Activated T-cell treated with anti-CD3 and anti-CD28 coated beads for 1 hour (primary cell): ENCODE measurements at places on chromosomes 16 and 17.
A peak's percentile ranks its signal among the peaks of the same experiment; 100 is the strongest.

DNA sequence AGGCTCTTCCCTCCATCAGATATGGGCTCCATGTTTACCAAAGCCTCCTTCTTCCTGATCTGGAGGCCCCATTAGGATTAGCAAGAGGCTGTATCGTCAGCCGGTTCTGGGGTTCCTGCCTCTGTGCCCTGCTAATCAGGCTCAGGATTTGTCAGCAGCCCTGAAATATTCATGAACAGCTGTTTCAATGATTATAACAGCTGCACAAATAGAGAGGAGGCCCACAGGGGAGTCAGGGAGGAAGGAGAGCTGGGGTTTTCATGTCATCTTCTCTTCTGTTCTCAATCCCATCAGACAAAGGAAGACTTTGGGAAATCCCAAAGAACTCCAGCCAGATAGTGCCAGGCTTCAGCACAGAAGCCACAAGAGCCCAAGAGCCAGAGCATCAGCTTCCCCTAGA, 72.3 kb upstream of the MMP2 start:
- no peak for DNase-seq

GRCh38 chr16:89112377-89113151, 18.9 kb downstream of the ACSF3 start:
- no peak for DNase-seq

DNA sequence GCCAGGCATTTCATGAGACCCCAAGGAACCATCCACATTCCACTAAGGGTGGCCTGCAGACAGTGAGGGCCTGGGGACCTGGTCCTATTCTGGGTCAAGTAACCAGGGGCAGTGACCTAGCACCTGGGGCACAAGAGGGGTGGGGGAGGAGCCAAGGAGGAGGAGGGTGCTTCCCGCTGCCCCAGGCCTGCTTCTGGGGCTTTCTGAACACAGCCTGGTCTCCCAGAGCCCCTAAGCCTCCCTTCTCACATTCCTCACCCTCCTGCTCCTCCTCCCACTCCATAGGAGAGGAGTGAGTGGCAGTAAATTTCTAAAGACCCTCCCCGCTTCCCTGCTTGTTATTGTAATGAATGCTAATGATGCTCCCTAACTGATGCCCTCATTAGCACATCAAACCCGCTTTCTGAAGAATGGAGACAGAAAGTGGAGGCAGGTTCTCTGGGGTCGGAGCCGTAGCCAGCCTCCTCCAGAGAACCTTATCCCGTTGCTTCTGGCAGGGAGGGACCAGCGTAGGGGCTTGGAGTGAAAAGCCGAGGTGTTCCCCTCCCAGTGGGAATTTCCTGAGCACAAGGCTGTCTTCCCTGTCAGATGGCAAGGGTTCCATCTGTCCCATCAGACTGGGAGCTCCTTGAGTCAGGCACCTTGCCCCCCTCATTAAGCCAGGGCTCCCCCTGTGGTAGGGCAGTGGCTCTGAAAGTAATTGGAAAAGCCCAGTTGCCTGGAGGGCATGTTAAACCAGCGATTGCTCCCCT, 3.7 kb upstream of the SRCIN1 start:
- no peak for DNase-seq

- no peak for DNase-seq
Measured at GRCh38 chr17:57962279-57963148, 7.3 kb upstream of the CUEDC1 start.

GRCh38 chr17:82887255-82888164, 47.7 kb upstream of the ZNF750 start:
- DNase-seq = no peak

DNA sequence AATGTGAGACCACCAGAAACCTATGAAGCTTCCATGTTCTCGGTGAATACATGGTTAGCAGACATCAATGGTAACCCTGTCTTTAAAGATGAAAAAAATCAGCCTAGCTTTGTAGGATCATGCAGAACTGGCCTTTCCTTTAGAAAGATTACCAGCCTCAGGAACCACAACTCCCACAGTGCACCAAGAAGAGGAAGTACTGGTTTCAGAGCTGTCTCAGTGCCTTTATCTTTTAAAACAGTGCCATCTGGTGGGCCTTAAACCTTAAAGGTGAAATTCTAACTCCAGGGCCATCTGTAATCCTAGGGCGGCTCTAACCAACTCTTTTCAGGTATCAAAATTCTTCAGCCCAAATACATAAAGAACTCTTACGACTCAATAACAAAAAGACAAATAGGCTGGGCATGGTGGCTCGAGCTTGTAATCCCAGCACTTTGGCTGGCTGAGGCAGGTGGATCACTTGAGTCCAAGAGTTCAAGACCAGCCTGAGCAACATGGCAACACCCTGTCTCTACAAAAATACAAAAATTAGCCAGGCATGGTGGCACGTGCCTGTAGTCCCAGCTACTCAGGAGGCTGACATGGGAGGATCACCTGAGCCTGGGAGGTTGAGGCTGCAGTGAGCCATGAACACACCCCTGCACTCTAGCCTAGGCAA, 5.4 kb downstream of the ATPAF2 start:
- DNase-seq = peak; percentile 18

DNA sequence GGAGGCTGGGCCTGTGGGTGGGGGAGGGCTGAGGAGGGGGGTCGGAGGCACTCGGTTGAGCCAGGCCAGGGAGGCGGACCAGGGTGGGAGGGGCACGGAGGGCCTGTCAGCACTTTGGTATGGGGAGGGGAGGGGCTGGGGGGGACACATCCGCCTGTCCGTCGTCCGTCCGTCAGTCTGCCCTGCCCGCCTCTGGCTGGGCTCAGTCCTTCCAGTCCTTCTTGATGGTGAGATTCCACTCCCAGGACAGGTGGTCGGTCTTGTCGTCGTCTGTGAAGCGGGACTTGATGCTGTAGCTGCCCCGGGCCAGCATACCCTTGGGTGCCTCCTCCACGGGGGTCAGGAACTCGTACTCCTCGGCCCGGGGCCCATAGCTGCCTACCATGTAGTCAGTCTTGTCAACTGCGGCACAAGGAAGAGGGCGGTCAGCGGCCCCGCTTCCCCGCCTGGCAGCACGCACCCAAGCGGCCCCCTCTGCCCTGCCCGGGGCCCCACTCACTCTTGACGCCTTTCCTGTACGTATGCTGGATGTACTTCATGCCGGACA, 2.4 kb downstream of the ARHGDIA start:
- DNase-seq = no peak

DNA sequence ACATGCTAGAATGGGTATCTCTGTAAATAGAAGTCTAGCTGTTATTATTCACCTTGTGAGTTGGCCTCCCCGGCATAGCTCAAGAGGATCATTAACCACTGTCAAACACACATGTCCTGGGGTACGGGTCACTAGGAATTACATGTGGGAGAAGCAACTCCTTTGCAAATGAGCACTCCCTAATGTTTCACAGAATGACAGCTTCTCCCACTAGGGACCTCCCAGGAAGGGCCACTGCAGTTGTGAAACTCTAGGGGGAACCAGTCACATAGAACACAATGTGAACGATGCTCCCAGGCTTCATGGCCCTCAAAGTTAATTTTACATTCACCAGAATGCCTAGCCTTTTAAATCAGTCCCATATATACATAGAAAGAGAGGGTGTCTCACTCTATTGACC, 12.4 kb upstream of the ZNF19 start:
- no peak for DNase-seq

DNA sequence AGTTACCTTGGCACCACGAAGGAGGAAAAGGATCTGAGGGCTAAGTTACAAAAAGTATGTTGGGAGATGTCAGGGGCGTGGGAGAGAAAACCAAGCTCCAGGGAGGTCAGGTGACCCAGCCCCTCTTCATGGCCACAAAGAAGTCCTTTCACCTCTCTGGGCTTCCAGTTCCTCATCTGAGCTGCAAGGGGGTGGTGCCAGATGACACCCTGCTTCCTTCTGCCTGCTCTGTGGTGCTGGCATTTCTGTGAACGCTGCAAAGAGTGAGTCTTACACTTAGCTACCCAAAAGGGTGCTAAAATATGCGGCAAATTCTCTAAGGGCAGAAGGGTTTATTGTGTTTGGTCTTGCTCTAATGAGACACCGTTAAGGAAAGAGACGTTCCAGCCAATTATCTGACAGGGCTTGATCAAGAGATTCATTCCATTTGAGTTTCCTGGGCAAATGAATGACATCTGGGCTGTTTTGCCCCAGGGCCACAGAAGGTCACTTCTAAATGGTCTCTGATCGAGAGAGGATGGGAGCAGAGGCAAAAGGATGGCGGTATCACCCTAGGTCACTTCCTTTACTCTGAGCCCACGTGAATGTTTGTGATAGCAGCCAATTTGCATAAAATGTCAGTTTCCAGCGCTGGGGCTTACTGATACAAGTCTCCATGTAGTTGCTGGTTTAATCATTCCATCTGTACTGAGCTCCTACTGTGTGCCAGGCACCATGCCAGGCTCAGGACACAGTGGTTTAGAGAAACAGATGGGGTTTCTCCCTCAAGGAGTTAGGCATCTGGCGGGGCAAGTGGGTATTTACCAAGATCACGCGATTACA, 210.2 kb downstream of the KATNIP start:
- no peak for DNase-seq

DNA sequence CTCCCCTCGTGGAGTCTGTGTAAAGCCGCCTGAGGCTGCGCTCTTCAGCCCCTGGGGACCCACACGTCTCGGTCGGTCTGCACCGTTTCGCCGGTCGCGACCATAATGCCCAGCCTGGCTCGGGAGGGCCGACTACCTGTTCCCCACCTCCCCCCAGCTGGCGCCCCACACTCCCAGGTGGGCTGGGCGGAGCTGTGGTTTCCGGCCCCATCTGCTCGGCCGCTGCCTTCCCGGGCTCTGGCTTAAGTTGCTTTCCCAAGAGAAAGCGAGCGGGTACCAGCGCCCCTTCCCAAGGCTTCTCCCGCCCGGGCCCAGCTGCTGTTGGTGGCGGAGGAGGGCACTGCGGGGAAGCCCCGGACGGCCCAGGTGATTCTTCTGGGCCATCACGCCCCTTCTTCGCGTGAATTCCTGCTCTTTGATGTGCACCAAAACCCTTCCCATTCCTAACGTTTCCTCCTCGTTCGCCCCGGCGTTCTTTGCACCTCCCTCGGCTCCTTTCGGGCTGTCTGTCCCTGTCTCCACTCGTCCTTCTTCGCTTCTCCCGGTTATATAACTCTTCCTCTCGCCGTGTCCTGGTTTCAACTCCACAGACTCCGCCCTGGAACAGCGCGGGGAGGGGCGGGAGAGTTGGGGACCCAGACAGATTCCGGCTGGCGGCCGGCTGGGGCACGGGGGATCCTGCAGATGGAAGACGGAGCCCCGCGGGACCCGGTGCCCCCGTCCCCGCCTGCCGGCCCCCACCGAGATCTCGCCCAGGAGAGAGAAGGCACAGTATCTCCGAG, 2.0 kb downstream of the KDM6B start:
- no peak for DNase-seq

DNA sequence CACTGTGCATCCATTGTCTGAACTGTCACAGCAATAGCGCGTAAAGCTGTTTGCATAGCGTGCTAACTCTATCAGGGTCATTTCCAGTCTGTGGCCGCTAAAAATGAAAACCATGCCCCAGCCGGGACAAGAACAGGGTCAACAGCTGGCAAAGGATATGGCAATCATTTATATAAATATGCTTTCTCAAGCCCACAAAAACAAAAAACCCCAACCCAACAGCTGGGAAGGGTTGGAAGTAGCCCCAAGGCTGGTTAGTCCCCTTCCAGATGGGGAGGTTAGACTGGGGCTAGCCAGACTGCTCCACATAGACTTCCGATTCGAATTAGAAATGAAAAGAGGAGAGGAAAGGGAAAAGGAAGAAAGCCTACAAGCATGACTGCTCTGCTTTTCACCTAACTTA, 203.3 kb upstream of the TBX2 start:
- no peak for DNase-seq

- DNase-seq = no peak
Measured at GRCh38 chr16:57795431-57795878, 6.8 kb downstream of the KIFC3 start.

DNA sequence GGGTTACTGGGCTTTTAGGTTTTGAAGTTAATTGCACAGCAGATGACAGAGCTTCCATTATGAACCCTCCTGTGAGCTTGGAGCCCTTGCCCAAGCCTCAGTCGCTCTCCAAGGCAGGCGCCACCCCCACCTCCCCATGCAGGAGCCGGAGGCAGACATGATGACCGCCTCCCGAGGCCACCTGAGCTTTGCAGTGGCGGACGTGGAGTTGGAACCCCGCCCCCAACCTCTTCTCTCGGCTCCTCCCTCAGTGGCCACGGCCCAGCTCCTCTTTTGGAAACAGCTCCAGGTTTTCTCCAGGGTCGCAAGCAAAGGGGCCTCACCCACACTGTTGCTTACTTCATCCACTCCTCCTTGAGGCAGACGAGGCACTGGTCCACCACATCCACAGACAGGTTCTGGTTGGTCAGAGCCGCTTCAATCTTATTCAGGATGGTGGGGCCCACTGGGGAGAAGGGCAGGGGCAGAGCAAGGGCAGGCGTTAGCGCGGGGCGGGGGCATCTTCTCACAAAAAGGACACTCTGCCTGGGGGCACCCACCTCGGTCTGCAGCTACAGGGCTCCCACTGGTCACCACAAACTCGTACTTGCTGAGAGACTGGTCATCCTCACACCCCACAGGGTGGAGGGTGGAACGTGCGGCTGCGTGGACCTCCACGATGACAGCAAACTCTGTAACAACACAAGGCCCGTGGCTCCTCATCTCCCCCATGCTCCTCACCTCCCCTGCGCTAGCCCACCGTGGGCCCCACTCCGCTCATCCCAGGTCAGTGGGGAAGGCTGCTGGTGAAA, 8.7 kb upstream of the PLD6 start:
- DNase-seq = no peak

GRCh38 chr17:60993497-60993896, 315.8 kb downstream of the BCAS3 start:
- DNase-seq = no peak

DNA sequence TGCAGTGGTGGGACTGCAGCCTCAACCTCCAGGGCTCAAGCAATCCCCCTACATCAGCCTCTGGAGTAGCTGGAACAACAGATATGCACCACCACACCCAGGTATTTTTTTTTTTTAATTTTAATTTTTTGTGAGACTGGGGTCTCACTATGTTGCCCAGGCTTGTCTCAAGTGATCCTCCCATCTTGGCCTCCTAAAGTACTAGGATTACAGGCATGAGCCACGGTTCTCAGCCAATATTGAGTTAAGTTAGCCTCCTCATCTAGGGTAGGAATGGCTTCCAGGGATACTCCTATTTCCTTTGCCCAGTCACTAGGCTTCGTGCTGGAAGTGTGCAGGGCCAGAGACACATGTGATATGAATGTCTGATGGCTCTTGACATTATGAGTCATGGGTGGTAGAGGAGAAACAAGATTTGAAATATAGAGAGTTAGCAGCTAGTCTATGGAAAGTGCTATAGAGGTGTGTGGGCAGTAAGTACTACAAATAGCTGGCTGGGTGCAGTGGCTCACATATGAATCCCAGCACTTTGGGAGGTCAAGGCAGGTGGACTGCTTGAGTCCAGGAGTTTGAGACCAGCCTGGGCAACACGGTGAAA, 8.0 kb upstream of the HES7 start:
- DNase-seq = no peak

DNA sequence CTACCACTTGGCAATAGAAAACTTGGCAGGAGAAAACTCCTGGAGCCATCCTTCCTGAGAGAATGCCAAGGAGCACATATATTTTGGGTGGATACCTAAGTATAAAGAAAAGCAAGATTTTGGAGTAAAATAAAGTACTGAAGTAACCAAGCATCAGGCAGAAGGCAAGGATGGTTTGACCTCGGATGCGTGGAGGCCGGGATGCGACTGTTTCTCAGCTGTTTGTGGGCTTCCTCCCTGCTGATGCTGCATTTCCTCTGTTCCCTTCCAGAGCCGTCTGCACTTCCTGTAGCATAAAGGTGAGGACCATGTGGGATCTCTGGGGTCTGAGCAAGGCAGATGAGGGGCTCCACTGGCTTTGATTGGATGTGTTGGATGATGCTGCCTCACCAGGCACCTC, 5.5 kb upstream of the TCF25 start:
- DNase-seq = no peak
